ENCODE measurements at places on chromosomes 11 and 22.

GRCh38 chr11:12126344-12127019, 16.1 kb downstream of the MICAL2 start:
- DNase-seq: no peak

- no peak for DNase-seq
Observed at GRCh38 chr22:29914165-29914564, 31.2 kb downstream of the MTMR3 start.

DNA sequence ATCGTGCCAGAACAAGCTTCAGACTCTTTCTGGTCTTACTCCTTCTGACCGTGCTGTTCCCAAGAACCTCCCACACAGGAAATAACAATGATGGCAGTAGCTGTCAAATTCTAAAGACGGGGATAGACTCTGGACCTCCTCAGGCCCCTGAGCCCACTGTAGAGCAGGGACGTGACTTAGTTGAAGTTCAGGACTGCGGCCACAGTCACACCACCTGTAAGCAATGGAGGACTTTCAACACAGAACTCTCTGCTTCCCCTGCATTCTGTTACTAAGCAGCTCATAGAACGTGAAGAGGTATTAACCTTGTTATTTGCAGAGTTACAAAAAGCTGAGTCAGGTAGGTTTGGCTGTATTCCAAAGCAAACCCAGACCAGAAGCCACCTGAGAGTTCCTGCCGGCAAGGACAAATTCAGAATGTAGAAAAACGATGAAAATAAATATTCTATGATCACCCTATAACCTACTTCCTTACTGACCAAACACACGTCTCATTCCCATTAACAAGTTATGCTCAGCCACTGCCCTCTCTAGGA, 12.7 kb downstream of the TMEM45B start:
- DNase-seq: no peak

- no peak for DNase-seq
Observed at GRCh38 chr11:3890014-3890413, 34.5 kb downstream of the STIM1 start.

- DNase-seq: no peak
Observed at GRCh38 chr11:73200256-73200655, 17.8 kb upstream of the P2RY2 start.

DNA sequence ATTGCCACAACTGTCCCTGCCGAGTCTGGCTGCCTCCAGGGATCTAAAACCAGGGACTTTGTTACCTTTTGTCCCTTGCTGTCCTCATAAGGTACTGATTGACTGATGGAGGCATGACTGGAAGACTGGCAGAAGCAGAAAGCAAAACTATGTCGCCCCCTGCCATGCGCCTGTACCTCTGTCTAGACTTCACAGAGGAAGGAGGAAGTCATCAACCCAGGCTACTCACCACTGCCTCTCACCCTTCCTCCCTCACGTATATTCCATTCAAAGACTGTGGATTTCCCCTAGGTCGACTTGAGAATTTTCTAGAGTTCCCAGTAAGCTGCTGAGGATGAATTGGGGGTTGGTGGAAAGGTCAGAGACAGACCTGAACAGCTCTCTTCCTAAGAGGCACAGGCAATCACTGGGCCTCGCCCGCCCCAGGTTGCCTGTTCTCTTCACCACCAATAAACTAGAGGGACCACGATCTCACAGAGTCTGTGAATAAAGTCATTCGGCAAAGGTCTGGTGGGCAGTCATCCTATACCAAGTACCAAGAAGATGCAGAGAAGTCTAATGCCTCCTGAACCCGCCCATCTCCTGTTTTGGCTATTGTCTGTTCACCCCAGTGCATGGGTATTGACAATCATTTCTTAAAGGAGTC, 27.5 kb upstream of the CHST1 start:
- no peak for DNase-seq

DNA sequence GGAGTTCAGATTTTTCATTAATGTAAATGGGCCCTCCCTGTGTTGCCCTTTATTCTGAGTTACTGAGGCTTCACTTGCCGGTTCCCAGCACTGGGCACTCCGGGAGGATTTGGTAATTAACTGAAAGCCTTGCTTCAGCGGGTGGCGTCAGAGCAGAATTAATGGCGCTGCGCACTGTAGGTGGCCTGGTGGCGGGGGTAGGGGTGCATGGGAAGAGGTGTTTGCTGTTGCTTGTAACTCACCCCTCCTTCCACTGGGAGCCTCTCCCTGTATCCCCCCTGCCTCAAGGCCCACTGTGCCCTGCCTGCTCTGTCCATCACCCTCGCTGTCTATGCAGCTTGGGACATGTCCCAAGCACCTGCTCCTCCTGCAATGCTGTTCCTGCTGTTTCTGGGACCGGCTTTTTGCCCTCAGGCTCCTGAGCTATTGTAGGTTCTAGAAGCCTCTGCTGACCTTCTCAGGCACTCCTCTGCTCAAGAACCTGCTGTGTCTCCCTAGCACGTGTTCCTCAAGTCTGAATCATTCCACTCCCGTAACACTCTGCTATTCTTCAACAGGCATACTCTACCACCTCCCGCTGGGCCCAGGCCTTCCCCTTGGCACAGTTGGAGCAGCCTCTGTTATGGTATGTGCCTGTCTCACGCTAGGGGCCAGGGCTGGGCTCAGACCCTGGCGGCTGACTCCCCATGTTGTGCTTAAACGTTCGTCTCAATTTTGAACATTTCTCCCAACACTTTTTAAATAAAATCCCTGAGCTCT, 24.4 kb downstream of the ARHGAP8 start:
- no peak for DNase-seq

GRCh38 chr22:24532075-24532474, 22.9 kb downstream of the GUCD1 start:
- DNase-seq: no peak

- no peak for DNase-seq
Observed at GRCh38 chr11:106961518-106961917, 56.8 kb downstream of the GUCY1A2 start.

DNA sequence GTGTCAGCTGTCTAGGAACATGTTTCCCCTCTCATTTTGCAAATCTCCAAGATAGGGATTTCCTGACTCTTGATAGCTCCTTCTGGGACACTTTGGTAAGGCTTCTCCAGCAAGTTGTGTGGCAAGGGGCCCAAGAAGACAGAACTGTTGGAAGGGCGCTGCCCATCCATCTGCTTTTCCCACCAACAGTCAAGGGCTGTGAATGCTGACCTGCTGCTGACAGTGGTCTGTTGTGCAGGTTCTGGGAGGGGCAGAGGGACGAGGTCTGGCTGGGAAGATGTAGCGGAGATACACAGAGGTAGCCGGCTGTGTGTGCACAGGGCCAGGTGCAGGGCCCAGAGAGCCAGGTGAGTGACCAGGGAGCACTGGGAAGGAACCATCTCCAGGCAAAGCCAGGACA, 12.2 kb downstream of the BCR start:
- DNase-seq: no peak

DNA sequence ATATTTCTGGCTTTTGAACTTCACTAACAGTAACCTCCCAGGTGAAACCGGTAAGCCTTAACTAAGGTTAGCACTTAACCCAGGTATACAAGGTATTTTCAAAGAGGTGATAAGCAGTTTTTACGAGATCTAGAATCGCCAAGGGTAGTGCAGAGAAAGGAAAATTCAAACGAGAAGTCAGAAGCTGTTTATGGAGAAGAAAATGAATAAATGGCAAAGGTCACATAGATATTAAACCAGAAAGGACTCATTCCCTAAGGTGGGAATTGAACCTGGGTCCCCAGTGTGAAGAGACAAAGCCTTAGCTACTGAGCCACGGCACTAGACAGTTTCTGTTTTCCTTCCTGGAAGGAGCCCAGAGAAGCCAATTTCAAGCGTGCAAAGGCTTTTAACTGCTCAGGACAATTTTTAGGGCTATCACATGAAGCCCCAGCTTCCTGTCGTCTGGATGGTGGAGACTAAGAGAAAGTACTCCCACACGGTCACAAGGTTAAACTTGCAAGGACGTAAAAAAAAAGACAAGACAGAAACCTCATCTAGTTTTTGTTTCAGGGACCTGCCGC, 5.7 kb upstream of the C1QTNF6 start:
- peak; percentile 63 for DNase-seq

- DNase-seq: no peak
Observed at GRCh38 chr11:133974836-133975487, 18.2 kb upstream of the IGSF9B start.

Measured in stimulated activated CD4-positive, alpha-beta T cell treated with anti-CD3 and anti-CD28 coated beads, Interleukin-2, amount 100 ng/mL, for 24 hours (primary cell).